ENCODE measurements at places on chromosomes 13 and 19.

- DNase-seq: peak; percentile 94
Measured at GRCh38 chr19:50325310-50326100, 3.7 kb downstream of the KCNC3 start.

DNA sequence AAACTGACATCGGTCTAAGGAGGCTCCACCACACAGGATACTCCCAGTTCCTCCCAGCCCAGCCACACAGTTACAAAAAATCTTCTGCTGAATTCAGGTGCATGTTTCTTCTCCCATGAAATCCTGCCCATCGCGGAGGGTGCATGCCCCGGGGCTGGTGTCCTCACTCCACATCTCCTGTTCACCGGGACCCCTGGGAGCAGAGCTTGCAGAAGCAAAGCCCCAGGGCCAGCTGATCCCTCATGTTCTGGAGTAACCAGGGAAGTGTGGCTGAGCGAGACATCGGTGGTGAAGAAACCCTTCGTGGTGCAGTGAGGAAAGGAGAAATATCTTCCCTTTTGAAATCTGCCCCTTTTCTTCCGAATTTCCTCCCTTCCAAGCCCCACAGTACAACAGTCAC is 904 bp upstream of the SIGLEC9 start:
- no peak for DNase-seq

DNA sequence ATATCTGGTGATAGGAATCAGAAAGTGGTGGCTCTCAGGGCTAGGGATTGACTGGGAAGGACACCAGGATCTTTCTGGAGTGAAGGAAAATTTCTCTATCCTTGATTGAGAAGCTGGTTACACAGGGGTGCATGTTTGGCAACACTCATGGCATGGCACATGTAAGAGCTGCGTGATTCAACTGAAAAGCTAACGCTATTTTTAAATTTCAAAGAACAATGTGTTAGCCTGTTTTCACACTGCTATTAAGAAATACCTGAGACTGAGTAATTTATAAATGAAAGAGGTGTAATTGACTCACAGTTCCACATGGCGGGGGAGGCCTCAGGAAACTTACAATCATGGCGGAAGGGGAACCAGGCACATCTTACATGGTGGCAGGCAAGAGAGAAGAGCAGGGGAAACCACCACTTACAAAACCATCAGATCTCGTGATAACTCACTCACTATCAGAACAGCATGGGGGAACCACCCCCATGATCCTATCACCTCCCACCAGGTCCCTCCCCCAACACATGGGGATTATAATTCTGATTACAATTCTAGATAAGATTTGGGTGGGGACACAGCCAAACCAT is 7.4 kb downstream of the SIGLEC8 start:
- DNase-seq: no peak

GRCh38 chr13:44352671-44353070 is 21.0 kb upstream of the SERP2 start:
- no peak for DNase-seq

DNA sequence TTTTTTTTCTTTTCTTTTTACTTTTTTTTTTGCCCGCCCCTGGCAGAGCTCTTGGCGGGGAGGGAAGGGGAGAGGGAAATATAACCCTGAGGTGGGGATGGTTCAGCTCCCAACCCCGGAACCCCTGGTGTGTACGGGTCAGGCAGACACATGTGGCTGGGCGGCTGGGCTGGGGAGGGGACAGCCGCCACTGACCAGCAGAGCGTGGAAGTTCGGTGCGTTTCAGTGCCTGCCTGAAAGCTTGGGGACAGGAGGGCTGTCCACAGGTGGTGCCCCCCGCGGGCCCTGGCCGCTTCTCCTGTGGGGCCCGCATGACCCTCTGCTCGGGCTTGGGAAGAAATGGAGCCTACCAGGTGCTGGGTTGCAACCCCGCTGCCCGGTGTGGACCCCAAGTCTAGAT is 5.2 kb upstream of the MYDGF start:
- no peak for DNase-seq

- DNase-seq: no peak
Measured at GRCh38 chr13:23748109-23748990, 140.8 kb downstream of the MIPEP start.

DNA sequence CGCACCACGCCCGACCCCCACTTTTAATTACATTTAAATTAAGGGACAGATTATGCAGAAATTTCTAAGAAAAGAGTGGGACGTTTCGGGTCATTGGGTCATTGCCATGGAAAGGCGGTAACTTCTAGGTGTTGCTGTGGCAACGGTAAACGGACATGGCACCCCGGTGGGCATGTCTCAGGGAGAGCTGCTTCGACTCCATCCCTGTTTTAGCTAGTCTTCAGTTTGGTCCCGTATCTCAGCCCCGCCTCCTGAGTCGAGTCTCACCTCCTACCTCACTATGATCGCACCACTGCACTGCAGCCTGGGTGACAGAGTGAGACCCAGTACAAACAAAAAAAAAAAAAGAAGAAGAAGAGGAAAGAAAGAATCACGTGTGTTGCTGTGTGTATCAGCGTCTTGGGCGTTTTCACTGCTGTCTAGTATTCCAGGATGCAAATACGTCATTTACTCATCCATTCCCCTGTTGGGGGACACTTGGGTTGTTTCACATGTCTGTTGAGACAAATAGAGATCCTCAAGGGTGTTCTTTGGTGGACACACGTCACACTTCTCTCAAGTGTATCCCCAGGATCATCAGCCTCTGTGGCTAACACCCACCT is 41.7 kb downstream of the CELF5 start:
- no peak for DNase-seq

DNA sequence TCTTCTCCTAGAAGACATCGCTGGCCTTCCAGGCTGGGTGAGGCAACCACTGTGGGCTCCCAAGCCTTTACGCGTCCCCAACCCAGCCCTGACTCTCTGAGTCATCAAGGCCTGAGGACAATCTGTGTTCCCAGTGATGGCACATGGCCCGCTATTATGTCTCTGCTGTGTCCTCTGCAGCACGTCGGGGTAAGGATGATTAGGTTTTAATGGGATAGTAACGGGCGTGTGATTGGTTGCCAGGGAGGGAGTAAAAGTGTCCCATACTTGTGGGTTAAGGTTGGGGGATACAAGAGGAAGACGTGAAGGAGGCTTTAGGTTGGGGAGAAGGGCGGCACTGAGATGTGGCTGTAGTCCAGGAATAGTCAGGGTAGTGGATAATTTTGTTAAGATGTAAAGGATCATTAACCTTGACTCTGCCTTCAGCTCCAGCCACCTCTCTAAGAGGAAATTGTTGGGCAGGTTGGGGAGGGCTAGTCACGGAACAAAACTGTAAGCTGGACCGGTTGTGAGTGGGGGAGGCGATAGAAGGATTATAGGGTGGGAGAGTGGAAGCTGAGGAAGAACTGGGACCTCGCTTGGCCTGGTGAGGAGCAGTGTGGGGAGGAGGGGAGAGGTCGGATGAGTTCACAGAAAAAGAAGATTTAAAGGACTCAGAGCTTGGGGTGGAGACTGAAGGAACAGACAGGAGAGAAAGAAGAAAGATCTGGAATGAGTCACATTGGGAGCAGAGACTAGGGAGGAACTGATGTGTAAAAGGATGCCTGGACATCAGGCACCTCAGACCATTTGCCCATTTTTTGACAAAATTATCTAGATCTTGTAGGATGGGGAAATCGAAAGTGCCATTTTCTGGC is 27.9 kb upstream of the IGFL1 start:
- peak; percentile 33 for DNase-seq

DNA sequence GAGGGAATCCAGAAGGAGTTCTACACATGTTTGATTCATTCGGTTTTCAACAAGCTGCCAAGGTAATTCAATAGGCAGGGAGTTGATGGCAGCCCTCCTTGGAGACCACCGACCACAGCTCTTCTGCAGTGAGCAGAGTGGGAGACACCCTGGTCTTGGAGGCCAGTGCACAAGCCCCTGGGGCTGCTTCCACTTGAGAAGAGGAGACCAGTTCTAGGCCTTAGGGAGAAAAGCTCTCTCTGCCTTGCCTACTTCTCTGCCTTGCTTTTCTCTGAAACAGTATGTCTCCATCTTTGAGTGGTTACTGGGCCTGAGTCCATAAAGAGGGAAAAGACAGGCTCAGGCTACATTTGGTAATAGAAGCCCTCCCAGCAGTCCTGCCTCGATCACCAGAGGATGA is 671.9 kb downstream of the UQCRFS1 start:
- DNase-seq: no peak
